Stimulated activated CD4-positive, alpha-beta T cell treated with anti-CD3 and anti-CD28 coated beads, Interleukin-4, amount 100 ng/mL, for 48 hours (primary cell): ENCODE measurements at places on chromosomes 3 and 15.

- no peak for DNase-seq
These were observed 799 bp downstream of the ABI3BP start for GRCh38 chr3:100992231-100993012.

- DNase-seq = no peak
These were observed 8.5 kb downstream of the MBNL1 start for GRCh38 chr3:152277198-152277597.

- no peak for DNase-seq
These were observed 45.9 kb downstream of the FAM43A start for GRCh38 chr3:194731506-194732073.

GRCh38 chr15:25236143-25236860 is 202.5 kb downstream of the UBE3A start:
- no peak for DNase-seq

GRCh38 chr3:72003936-72004335 is 219.0 kb upstream of the PROK2 start:
- DNase-seq = no peak

DNA sequence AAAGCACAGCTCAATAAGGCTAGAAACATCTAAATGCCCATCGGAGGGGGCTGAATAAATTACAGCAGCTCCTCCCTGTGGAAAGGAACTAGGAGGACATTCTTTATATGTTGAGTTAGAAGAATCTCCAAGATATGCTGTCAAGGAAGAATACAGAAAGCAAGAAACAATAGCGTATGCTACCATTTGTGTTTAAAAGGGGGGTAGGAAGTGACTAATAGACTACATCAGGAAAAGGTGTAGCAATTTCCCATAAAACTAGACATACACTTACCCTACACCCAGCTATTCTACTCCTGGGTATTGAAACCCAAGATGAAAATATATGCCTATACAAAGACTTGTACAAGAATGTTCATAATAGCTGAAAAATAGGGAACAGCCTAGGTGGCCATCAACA is 21.6 kb downstream of the SEC61A1 start:
- no peak for DNase-seq

DNA sequence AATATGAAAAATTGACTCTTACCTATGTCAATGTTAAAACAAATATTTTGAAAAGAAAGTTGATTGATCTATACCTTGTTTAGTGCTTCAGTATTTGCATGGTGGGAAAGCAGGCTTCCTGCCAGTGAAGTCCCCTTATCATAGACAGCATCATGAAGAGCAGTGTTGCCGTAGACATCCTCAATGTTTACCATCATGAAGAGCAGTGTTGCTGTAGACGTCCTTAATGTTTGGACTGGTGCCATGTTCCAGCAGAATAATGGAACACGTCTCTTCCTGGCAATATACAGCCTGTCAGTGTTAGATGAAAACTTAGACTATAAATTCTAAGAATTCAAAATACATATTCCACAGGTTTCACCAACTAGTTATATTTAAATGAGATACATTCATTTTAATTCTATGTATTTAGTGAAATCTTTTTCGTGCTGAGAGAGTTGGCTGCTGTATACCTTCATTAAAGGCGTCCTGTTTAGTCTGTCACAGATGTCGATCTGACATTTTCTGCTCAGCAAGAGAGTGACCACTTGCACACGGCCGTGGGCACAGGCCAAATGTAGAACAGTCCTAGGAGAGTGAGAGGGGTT is 116.8 kb downstream of the LMLN start:
- no peak for DNase-seq

GRCh38 chr3:185677146-185677829 is 91.2 kb downstream of the SENP2 start:
- no peak for DNase-seq

DNA sequence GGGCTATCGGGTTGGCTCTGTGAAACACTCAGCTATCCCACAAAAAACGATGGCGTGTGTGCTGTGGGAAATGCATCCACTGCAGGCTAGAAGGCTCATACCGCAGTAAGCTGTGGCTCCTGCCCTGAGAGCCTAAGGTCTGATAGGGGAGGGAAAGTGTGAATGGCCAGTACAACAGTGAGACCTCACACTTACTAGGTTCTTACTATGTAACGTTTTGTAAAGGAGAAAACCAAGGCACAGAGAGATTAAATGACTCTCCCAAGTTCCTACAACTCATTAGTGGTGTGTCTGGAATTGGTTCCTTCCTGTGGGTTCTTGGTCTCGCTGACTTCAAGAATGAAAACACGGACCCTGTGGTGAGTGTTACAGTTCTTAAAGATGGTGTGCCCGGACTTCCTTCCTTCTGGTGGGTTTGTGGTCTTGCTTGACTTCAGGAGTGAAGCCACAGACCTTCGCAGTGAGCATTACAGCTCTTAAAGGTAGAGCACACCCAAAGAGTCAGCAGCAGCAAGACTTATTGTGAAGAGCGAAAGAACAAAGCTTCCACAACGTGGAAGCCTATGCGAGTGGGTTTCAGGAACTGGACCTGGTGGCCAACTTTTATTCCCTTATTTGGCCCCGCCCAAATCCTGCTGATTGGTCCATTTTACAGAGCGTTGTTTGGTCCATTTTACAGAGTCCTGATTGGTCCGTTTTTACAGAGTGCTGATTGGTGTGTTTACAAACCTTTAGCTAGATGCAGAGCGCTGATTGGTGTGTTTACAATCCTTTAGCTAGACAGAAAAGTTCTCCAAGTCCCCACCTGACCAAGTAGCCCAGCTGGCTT is 161.7 kb downstream of the POLR2M start:
- DNase-seq = no peak

GRCh38 chr15:79002581-79002980 is 57.7 kb upstream of the CTSH start:
- no peak for DNase-seq

DNA sequence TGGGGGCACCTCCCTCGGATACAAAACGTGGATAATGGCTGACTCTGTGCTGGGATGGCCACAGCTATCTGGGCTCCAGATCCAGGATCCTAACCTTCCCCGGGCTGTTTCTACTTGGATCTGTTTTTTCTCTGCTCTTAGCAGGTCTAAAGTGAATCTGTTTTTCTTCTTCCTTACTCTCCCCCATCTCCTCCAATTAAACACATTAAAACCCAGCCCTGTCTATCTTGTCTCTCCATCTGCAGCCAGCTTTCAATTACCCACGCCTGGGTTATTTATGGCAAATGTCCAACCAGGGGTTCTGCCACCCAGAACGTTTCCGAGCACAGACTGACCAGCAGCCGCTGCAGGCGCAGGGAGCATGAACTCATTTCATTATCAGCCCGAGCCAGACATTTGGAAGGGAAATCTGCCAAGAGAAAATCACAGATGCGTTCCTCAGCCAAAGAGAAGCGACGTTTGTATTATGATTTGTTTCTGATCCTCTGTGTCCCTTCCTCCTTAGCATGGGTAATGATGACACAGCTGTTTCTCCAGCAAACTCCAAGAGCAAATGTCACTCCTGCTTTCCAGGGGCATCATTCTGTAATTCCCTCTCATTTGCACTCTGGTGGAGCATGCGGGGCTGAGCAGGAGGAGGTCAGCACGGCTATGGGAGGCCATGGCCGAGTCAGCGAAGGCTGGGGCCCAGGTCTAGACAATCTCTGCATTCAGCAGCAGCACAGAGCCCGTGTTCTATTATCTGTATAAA is 42.0 kb downstream of the UMPS start:
- DNase-seq = no peak

GRCh38 chr15:85473455-85473854 is 93.1 kb downstream of the AKAP13 start:
- DNase-seq = no peak

- DNase-seq = no peak
These were observed 284.4 kb upstream of the WNT5A start for GRCh38 chr3:55771503-55771902.

DNA sequence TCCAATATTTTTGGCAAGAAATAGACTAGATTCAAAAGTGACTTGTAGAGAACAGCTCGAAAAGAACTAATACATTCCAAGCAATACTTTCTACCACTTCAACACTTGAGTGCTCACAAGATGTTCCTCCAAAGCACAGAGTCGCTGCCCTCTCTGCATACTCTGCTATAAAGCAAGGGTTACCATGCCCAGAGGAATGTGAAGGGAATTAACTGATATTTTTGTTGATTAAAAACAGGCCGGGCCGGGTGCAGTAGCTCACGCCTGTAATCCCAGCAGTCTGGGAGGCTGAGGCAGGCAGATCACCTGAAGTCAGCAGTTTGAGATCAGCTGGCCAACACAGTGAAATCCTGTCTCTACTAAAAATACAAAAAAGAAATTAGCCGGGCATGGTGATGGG is 57.6 kb upstream of the CSPG5 start:
- no peak for DNase-seq

DNA sequence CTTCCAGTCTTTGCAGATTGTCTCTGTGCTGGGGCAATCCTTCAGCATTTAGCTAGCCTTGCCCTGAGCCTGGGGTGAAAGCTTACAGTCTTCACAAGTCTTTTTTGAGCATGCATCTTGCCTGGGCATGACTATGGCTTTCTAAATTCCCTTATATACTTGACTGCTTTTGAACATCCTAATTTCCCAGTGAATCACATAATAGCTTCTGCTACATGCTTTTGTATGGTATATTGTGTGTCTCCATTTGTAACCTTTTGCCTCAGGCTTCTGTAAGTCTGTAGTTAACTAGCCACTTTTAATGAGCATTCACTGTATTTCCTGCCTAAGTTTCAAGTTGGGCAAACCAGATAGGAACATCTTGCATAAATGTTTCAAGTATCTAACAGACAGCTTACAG is 76.8 kb downstream of the CHCHD4 start:
- no peak for DNase-seq

GRCh38 chr3:28012830-28013229 is 228.6 kb upstream of the CMC1 start:
- DNase-seq = no peak

- no peak for DNase-seq
These were observed 37.7 kb upstream of the TRAK1 start for GRCh38 chr3:42053476-42053875.

DNA sequence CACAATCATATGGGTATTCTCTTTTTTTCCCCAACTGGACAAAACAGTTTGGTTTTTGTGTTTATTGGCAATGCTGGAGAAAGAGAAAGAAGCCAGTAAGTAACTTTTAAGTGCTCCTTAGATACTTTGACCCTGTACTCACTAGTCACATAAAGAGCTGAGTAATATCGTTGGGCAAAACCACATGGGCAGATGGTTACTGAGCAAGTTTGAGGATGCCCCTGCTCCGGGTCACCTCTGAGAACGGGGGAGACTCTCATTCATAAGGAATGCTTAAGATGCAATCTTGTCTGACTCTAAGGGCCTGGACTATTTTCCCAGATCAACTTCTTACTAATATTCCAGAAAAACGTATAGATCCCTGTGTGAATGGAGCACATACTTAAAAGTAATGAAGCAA is 106.4 kb upstream of the SLC2A2 start:
- no peak for DNase-seq

DNA sequence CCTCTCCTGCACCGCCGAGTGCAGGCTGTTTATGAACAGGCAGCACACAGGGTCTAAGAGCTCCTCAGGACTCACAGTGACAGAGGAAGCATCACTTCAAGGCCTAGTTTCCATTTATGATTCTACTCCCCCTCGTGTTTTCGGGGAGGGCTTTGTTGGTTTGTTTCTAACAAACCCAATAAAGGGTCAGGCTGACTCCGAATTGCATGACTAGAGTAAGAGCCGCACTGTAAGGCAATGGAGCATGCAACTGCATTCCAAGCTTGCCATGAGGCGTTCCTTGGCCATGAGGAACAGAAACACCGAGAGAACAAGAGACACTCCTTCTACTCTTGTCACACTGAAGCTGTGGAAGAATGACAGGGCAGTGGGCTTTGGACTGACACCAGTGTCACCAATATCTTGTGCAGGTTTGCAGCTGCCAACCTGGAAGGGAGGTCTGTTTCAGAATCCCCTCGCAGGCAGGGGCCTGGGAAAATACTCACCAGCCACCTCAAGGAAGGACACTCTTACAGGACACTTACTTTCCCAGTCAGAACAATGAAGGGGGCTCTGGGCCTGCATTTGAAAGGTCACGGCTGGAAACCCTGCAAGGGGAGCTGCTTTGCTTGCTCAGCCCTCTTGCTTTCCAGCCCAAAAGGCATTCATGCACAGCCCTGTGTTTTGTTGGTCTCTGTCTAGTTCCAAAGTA is 96.8 kb downstream of the ADAMTS17 start:
- no peak for DNase-seq

GRCh38 chr15:101803676-101804075 is 367 bp downstream of the OR4F6 start:
- no peak for DNase-seq

DNA sequence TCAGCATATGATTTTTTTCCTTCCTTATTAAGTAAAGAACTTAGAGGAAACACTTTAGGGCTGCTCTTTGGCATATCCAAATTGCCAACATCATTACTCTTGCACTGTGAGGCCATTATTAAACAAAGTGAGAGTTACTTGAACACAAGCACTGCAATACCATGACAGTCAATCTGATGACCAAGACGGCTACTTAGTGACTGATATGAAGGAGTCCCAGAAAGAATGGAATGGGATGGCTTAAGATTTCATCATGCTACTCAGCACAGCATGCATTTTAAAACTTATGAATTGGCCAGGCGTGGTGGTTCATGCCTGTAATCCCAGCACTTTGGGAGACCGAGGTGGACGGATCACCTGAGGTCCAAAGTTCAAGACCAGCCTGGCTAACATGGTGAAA is 55.2 kb downstream of the FAM98B start:
- DNase-seq = no peak

GRCh38 chr3:167814441-167814951 is 79.0 kb downstream of the SERPINI1 start:
- DNase-seq = no peak

GRCh38 chr3:94115482-94115881 is 52.6 kb downstream of the NSUN3 start:
- DNase-seq = no peak

DNA sequence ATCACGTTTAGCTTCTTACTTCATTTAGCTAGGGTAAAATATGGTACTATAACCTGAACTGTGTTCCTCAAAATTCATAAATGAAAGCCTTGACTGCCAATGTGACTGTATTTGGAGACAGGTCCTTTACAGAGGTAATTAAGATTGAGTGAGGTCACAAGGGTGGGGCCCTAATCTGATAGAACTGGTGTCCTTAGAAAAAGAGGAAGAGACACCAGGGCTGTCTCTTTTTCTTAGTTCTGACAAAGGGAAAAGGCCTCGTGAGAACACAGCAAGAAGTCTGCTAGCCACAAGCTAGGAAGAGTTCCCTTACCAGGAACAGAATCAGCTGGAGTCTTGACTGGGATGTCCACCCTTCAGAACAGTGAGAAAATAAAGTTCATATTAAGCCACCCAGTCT is 162.7 kb downstream of the GMNC start:
- no peak for DNase-seq
